ENCODE measurements at places on chromosomes 2 and 18.

DNA sequence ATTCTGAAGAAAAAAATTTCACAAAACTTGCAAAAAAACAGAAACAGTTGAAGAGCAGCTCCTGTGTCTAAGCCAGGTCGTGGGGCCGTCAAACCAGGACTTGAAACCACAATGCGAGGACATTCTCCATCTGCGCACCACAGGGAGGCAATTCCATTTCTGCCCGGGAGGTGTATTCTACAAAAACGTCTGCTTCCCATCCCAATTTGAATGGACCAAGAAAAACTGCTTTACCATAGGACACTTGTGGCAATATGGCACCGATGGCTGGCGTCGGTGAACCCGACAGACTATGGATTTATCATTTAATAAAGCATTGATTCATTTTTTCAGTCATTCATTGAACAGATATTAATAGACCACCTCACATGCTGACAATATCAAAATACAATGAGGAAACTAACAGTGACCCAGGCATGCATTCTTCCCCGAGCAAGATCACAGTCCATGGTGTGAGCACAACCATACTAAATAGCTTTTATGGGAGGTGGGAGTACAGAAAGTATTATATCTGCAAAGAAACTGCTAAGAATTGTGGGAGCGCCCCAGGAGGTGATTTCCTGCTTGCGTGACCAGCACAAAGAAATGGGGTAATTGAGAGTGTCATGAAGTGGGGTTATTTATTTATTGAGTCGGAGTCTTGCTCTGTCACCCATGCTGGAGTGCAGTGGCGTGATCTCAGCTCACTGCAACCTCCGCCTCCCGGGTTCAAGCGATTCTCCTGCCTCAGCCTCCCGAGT, 10.5 kb upstream of the ZAP70 start:
- DNase-seq = no peak

DNA sequence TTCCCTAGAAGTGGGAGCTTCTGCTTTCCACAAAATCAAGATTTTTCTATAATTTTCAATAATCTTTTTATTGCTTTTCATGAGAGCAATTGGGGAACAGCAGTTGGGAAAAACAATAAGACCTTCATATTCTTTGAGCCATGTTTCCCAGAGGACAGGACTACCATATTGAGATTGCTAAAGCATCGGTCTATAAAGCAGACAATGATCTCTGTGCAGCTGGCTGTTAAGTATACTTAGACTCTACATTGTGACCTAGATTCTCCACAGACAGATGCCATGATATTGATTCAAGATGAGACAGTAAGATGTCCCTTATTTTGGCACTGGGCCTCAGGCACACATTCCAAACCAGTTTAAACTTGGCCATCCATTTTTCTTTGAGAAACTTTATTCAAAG, 1178.7 kb downstream of the SUCLG1 start:
- DNase-seq = no peak

- DNase-seq = no peak
Measured at GRCh38 chr2:126495189-126495588, 160.8 kb upstream of the GYPC start.

GRCh38 chr2:162014751-162015150, 59.3 kb downstream of the DPP4 start:
- no peak for DNase-seq

GRCh38 chr18:59263661-59264060, 9.6 kb downstream of the RAX start:
- DNase-seq = no peak

DNA sequence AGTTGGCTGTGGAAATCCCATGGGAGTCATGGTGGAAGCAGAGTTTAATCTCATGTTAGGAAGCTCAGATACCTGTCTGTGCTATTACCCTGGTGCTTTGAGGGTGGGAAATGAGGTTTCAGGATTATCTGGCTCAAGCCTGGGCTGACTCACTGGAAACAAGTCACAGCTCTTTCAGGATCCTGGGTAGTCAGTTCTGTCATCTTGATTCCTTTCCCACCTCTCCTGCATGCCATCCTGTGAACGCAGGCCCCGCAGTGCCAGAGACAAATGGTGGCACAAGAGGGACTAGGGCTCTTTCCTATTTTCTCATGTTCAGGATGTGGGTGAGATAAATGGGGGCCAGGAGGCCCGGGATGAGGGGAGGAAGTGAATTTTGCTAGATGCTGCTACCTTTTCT, 3.7 kb upstream of the FAM136A start:
- no peak for DNase-seq

- DNase-seq = no peak
Measured at GRCh38 chr2:102294802-102295489, 16.4 kb upstream of the IL1RL1 start.

DNA sequence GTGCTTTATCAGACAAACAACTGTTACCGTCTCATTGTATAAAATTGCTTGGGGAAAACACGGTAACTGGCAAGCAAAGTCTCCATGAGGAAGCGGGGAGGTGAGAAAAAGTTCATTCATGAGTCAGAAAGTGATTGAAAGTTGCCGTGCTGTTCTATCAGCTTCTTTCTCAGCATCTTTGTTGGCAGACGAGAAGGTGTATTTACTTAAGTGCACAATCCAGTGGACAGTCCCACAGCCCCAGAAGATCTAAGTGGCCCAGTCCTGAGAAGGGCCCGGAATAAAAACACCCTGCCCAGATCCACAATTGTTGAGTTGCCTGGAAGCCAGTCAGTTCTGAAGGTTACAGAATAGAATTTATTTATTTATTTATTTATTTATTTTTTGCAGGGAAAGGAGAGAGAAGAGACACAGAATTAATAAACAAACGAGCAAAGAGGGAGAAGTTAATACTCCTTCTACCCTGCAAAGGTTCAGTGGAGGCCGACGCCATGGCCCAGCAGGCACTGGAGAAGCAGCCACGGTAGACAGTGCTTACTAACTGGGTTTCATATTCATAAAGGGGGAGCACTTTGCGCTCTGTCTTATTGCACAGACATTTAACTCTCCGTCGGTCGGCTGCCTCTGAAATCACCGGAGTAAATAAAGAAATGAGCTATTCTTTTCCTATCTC, 676.0 kb upstream of the SALL3 start:
- DNase-seq = no peak

- DNase-seq = no peak
Measured at GRCh38 chr2:28009732-28010131, 119.2 kb downstream of the BABAM2 start.

DNA sequence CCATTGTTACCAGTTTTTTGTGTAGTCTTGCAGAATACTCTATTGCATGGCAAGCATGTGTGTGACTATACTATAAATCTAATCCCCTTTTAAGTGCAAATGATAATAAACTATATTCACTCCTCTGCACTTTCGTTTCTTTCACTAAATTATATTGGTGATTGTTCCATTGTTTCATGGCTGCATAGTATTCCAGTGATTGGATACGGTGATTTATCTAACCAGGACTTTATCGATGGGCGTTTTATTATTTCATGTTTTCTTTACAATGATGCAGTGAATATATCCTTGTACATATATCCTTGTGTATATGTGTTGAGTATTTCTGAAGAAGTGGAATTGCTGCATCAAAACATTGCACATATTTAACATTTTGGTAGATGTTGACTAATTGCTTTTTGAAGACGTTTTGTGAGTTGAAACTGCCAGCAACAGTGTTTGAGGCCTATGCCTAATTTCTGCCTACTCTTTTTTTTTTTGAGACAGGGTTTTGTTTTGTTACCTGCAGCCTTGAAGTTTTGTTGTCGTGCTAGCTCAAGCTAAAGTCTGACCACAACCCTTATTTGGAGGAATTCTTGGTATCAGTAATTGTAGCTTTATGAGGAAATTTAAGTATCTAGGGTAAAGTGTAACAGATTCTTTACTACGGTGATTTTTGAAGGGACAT, 2.7 kb downstream of the MIB1 start:
- DNase-seq = no peak

- no peak for DNase-seq
Measured at GRCh38 chr2:181143790-181144300, 163.4 kb downstream of the UBE2E3 start.

GRCh38 chr2:170123593-170123992, 54.4 kb upstream of the MYO3B start:
- no peak for DNase-seq

GRCh38 chr2:219028996-219029828, 12.1 kb downstream of the CFAP65 start:
- no peak for DNase-seq

DNA sequence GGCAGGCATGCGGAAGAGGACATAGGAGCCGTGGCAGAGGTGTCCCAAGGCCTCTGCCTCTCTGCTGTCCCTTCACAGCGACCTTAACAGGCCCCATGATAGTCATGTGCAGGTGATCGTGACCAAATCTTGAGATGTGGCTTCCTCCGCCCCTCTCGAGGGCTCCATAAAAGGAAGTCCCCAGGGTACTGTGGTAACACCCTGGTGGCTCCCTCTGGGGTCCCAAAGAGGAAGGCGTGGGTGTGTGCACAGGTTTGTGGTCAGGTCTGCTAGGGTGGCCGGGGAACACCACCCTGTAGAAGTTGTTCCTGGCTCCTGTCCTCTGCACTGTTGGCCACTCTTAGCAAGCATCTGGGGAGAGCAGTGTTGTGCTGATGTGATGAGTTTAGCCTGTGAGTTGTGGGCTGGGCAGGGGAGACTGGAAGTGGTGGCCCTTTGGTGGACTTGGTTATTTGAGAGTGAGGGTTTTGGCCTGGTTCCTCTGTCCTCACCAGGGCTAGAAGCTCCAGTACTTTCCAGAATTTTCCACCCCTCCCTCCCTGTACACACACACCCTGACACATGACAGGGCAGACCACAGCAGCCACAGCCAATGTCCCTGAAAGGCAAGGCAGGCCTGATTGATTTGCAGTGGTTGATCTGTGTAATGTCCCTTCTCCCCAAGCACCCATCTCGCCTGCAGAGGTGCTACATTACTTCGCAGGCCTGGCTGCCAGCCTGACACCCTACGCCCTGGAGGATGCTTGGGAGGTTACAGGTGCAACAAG, 68.9 kb upstream of the BOD1L2 start:
- DNase-seq = no peak

- no peak for DNase-seq
Measured at GRCh38 chr2:109407276-109408042, 206.3 kb downstream of the SEPTIN10 start.
